Naive thymus-derived CD8-positive, alpha-beta T cell (primary cell): ENCODE measurements at places on chromosomes 2 and 18. TPM values are rescaled to one million over a fixed set of nuclear protein-coding genes. Genes with fewer than 3 reads are reported as not detected.

Gene FLACC1
- 5.9 TPM for total RNA-seq

Gene HS6ST1
- 15.2 TPM for total RNA-seq

Gene ALK
- not detected for total RNA-seq

Gene SERPINB4
- not detected for total RNA-seq

Gene BOD1L2
- total RNA-seq, result not detected

Gene FZD7
- total RNA-seq, result 0.94 TPM

Gene RTP5
- total RNA-seq, result not detected
